Lung microvascular endothelial cell (primary cell): ENCODE measurements at places on chromosomes 4 and X. TPM values are rescaled to one million over a fixed set of nuclear protein-coding genes. Genes with fewer than 3 reads are reported as not detected.

The RASSF6 gene
- total RNA-seq, result not detected in 2 replicates

DNA sequence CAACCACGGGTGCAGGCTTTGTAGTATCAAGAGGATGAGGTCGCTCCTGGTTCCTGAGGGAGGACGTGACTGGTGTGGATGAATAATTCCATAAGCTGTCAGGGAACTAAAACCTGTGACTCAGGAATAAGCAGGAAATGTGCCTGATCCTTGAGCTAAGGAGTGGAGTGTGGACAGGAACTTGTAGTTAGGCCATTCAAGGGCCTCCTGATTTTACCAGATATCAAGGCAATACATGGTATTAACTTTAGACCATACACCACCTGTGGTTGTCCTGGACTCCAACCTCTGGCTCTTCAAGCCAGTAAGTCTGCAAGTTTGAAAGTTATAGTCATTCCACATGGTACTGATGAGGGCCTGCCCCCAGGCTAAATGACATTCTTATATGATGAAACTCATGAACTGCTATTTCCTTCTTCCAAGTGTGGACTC lies 12.1 kb upstream of the ING2 start:
- DNase-seq, result no peak

- no peak for DNase-seq
Observed at GRCh38 chr4:67765928-67766327, 11.7 kb upstream of the GNRHR start.

The RNF212 gene
- total RNA-seq, result 0.22 and 0.79 TPM in 2 replicates

The STARD8 gene
- total RNA-seq, result 16.8 and 33.3 TPM in 2 replicates

DNA sequence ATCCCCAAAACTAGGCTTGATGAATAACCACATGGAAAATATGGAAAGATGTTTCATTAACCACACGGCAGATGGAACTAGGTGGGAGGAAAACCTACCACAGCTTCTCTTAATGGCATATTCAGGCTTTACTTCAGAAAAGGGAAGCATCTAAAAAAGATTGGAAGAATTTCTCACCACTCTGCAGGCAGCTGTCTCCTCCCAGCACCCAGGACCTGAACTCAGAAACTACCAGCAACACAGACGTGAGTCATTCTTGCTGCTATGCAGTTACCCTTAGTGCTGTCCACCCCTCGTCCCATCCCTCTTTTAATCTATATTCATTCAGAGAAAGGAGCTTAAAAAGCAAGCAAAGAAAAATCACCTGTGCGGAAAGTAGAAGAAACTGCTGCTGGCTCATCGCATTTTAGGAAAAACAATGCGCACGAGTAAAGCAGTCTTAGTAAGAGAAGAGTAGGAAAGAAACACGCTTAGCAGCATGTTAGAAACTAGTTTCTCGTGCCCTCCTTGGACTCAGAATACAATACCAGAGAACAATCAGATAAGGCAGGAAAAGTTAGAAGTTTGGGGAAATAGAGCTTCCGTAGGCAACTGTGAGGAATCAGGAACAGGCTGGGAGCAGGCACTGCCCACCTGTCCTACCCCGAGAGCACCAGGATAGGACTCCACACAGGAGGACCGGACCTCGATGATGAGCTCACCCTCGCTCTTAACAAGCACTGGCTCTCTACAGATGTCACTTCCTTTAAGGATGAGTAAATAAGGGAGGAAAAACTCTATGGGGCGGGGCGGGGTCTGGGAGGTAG lies 48.1 kb upstream of the ENPP6 start:
- peak; percentile 31 for DNase-seq

The XAGE2 gene
- not detected in 2 replicates for total RNA-seq

GRCh38 chrX:45497290-45497689 lies 296.6 kb upstream of the DIPK2B start:
- DNase-seq, result no peak

GRCh38 chr4:64539234-64539849 lies 130.1 kb upstream of the TECRL start:
- peak; percentile 71 for DNase-seq

The ATP1B4 gene
- total RNA-seq, result not detected in 2 replicates

DNA sequence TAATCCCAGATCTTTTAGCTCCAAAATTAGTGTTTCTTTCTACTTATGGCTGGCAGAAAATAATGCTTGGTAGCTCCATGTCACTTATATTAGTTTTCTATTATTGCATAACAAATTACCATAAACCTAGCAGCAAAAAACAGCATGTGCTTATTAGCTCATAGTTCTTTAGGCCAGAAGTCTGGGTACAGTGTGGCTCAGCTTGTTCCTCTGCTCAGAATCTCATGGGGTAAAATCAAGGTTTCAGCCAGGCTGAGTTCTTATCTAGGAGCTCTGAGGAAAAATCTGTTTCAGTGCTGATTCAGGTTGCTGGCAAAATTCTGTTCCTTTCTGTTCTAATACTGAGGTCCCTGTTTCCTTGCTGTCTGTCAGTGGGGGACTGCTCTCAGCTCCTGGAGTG lies 101.1 kb downstream of the CT47B1 start:
- DNase-seq, result no peak

- DNase-seq, result no peak
Observed at GRCh38 chrX:102978594-102978993, 41.5 kb downstream of the RAB40AL start.

GRCh38 chrX:74550295-74550802 lies 64.1 kb downstream of the RLIM start:
- peak; percentile 82 for DNase-seq

GRCh38 chr4:8332038-8332857 lies 62.7 kb downstream of the HTRA3 start:
- no peak for DNase-seq
